Effector memory CD4-positive, alpha-beta T cell (primary cell): ENCODE measurements at places on chromosomes 7 and 10.

DNA sequence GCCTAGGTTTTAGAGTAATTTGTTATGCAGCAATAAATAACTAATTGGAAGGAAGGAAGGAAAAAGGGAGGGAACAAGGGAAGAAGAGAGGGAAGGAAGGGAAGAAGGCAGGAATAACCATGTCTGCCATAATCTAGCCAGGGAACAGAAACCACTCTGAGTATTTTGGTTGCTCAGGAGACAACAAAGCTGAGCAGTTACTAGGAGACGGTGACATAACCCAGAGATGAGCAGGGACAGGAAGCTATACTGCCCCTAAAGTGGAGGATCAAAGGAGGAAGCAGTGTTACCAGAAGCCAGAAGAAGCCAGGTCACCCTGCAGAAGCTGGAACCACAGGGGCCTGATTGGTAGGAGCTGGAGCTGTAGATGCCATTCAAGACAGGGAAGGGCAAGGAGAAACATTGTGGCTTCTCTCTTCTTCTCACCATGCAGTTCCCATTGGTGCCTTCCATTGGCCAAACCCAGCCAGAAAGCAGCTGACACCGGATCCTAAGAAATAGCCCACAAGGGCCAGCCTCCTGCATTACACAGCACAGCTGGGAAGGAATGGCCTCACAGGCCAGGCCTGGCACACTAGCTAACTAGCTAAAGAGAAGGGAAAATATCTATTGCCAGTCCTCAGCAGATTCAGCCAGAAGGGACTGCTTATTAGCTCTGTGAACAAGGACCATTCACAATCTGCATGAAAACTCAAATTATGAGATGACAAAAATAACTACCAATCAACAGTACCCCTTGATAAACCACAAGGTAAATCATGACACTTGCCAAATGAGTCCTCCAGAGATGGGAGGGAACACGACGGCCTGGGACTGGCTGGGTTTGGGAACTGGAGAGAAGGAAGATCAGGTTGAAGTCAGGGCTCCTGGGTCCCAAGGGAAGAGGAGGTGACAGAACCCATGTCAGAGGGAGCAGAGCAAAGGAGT is 184.5 kb upstream of the NFE2L3 start:
- H3K4me1 ChIP-seq: peaks cover 4% of the 10 kb centered on the region
- H3K27ac ChIP-seq: no peak overlapping the region
- no peaks in the 10 kb centered on the region for H3K36me3 ChIP-seq
- no peaks in the 10 kb centered on the region for H3K27me3 ChIP-seq
- DNase-seq: no peak
- no peak overlapping the region for H3K4me3 ChIP-seq

- H3K4me1 ChIP-seq: no peaks in the 10 kb centered on the region
- no peaks in the 10 kb centered on the region for H3K36me3 ChIP-seq
- H3K27ac ChIP-seq: no peak overlapping the region
- H3K27me3 ChIP-seq: no peaks in the 10 kb centered on the region
- no peak overlapping the region for H3K4me3 ChIP-seq
- DNase-seq: no peak
These were observed 43.3 kb upstream of the TMEM248 start for GRCh38 chr7:66877577-66878300.

DNA sequence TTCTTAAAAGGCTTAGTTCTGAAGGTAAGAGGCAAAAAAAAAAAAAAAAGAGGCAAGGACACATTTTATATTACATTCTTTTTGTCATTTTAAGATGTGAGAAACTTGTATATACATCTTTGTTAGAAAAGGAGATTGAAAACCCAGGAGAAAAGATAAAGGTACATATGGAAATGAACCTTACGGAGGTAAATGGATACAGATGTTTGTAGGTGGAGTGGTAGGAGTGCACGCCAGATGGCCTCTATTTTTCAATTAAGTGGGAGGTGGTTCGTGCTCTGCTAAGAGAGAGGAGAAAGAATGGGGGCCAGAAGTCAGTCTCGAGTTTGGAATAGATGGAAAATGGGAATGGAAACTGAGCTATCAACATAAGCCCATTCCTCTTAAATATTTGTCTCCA is 622.5 kb upstream of the GHITM start:
- H3K36me3 ChIP-seq: no peaks in the 10 kb centered on the region
- H3K27me3 ChIP-seq: no peaks in the 10 kb centered on the region
- H3K27ac ChIP-seq: no peak overlapping the region
- no peak overlapping the region for H3K4me3 ChIP-seq
- no peaks in the 10 kb centered on the region for H3K4me1 ChIP-seq
- DNase-seq: no peak

- H3K36me3 ChIP-seq: no peaks in the 10 kb centered on the region
- H3K4me1 ChIP-seq: no peaks in the 10 kb centered on the region
- no peak for DNase-seq
- no peak overlapping the region for H3K27ac ChIP-seq
- H3K27me3 ChIP-seq: no peaks in the 10 kb centered on the region
- H3K4me3 ChIP-seq: no peak overlapping the region
These were observed 6.0 kb upstream of the ZRANB1 start for GRCh38 chr10:124935946-124936345.

DNA sequence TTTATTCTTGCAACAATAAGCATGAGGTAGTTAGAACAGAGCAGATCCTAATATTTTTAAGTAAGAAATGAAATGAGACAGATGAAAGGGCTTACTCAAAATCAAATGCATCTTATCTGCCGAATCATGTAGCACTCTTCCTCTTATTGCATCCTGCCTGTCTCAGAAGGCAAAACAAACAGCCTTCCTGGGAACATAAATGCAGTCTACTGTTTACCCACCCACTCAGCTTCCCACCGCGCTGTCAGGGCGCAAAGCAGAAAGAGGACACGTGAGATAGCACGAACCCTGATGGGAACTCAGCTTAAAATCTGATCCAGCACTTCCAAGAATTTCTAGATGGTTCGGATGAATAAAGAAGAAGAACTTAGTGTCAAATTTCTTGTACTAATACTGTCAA is 114.4 kb upstream of the CDK1 start:
- peaks cover 8% of the 10 kb centered on the region for H3K4me1 ChIP-seq
- no peak overlapping the region for H3K27ac ChIP-seq
- H3K27me3 ChIP-seq: no peaks in the 10 kb centered on the region
- no peak overlapping the region for H3K4me3 ChIP-seq
- no peak for DNase-seq

- no peaks in the 10 kb centered on the region for H3K27me3 ChIP-seq
- H3K27ac ChIP-seq: peak overlapping the region; percentile 73
These were observed 737 bp downstream of the ZMIZ1 start for GRCh38 chr10:79069325-79070080.

DNA sequence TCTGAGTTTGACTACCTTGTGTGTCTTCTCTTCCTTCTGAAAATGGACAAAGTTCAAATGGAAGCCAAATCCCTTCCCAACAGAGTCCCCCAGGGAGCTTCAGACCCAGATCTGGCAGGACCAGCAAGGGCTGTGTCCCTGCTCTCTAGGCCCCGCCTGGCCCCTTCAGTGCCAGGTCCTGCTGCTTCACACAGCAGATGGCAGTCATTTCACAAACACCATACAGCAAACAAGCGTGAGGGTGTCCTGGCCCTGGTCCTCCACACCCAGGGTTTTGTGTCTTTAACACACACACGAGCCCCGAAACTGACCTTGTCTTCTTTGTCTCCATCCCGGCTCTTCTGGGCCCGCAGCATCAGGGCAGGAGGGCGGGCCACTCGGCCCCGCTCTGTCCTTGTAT is 145.0 kb downstream of the TCERG1L start:
- no peak overlapping the region for H3K27ac ChIP-seq
- DNase-seq: no peak
- no peaks in the 10 kb centered on the region for H3K27me3 ChIP-seq
- H3K4me1 ChIP-seq: no peaks in the 10 kb centered on the region
- H3K4me3 ChIP-seq: no peak overlapping the region
- H3K36me3 ChIP-seq: no peaks in the 10 kb centered on the region

- no peak overlapping the region for H3K4me3 ChIP-seq
- no peak for DNase-seq
- H3K27ac ChIP-seq: no peak overlapping the region
- H3K36me3 ChIP-seq: peaks cover under 1% of the 10 kb centered on the region
These were observed 137.0 kb downstream of the GRK5 start for GRCh38 chr10:119344381-119344780.

GRCh38 chr7:98396768-98397167 is 4.1 kb downstream of the BAIAP2L1 start:
- H3K36me3 ChIP-seq: no peaks in the 10 kb centered on the region
- peaks cover 6% of the 10 kb centered on the region for H3K4me1 ChIP-seq
- no peak for DNase-seq
- no peak overlapping the region for H3K27ac ChIP-seq
- no peaks in the 10 kb centered on the region for H3K27me3 ChIP-seq
- no peak overlapping the region for H3K4me3 ChIP-seq

GRCh38 chr10:64010711-64011110 is 489.5 kb downstream of the REEP3 start:
- DNase-seq: no peak
- no peaks in the 10 kb centered on the region for H3K27me3 ChIP-seq
- H3K4me3 ChIP-seq: no peak overlapping the region
- no peak overlapping the region for H3K27ac ChIP-seq

- no peaks in the 10 kb centered on the region for H3K27me3 ChIP-seq
- H3K27ac ChIP-seq: no peak overlapping the region
These were observed 27.9 kb downstream of the BAIAP2L1 start for GRCh38 chr7:98372993-98373392.

- no peak overlapping the region for H3K27ac ChIP-seq
- H3K4me3 ChIP-seq: no peak overlapping the region
- H3K36me3 ChIP-seq: no peaks in the 10 kb centered on the region
- peaks cover 23% of the 10 kb centered on the region for H3K4me1 ChIP-seq
- DNase-seq: no peak
These were observed 49.0 kb upstream of the GRID1 start for GRCh38 chr10:86415583-86415982.

DNA sequence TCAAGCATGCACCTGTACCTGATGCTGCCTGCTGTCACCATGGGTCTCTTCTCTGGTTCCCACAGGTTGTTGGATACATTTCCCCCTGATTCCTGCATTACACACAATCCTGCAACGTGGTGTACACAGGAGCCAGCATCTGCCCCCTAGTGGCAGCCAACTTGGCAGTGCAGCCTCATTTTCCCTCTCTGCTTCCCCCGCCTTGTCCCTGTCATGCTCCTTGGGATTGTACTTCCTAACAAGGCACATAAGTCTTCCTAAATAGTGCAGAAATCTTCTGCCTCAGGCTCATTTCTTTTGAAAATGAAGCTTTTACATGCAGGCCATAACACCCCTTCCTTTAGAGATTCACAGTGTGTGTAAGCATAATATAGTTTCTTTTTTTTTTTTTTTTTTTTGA is 387.5 kb downstream of the CCSER2 start:
- H3K27me3 ChIP-seq: no peaks in the 10 kb centered on the region
- no peaks in the 10 kb centered on the region for H3K4me1 ChIP-seq
- no peaks in the 10 kb centered on the region for H3K36me3 ChIP-seq
- H3K27ac ChIP-seq: no peak overlapping the region
- no peak overlapping the region for H3K4me3 ChIP-seq

DNA sequence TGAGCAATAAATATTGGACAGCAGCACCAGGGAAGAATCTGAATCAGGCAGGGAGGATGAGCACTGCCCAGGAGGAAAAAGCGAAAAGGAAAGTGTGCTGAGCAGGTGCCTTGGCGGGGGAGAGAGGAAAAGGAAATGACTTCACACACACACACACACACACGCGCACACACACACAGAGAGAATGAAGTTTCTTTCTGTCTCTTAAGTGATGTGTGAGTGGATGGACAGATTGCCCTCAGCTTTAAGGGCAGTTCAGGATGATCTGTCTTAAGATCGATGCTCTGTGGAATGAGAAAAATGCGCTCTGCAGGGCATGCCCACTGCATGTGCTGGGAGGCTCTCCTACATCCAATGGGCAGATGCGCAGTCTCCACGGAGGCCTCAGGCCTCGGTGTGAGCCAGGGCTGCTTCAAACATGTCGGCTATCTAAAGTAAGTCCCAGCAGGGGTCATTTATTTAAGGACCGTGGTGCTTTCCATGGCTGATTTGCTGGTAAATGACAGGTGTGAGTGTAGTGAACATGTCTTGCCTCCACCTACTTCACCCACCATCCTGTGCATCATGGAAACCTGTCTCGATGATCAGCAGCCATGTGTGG is 2.5 kb upstream of the ACBD5 start:
- peak overlapping the region; percentile 77 for H3K4me3 ChIP-seq
- peak; percentile 49 for DNase-seq
- no peaks in the 10 kb centered on the region for H3K27me3 ChIP-seq
- peak overlapping the region; percentile 96 for H3K27ac ChIP-seq

DNA sequence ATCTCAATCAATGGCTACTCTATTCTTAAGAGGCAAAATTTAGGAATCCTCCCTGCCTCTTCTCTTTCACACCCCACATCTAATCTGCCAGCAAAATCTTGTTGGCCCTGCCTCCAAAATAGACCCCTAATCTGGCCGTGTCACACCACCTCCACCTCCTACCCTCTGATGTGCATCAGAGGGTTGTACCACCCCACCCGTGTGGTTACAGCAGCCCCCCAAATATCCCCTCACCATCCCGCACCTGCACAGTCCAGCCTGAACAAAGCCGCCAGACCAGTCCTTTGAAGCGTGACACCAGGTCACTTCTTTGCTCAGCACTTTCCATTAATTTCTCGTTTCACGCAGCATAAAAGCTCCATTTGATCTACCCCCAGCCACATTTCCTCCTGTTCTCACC is 776 bp upstream of the XPNPEP1 start:
- H3K4me3 ChIP-seq: peak overlapping the region; percentile 86
- no peaks in the 10 kb centered on the region for H3K27me3 ChIP-seq
- peaks cover 18% of the 10 kb centered on the region for H3K4me1 ChIP-seq
- no peaks in the 10 kb centered on the region for H3K36me3 ChIP-seq
- no peak for DNase-seq
- no peak overlapping the region for H3K27ac ChIP-seq

DNA sequence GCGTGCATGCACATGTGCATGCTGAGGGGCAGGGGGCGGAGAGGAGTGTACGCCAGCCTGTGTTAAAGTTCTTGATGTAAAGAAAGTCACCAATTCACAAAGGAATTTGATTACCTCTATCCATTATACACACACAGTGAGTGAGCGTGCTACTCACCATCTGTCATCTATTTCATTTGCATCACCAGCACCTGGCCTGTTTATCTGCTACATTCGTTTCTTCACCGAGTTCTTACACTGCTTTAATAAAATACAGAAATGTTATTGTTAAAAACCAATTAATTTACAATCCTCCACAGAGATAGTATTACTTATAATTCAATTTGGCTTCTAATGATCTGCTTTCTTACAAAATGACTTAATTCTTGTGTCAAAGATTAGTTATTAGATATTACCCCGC is 32.6 kb downstream of the NEUROD6 start:
- H3K27ac ChIP-seq: no peak overlapping the region
- no peaks in the 10 kb centered on the region for H3K4me1 ChIP-seq
- no peaks in the 10 kb centered on the region for H3K27me3 ChIP-seq
- H3K36me3 ChIP-seq: no peaks in the 10 kb centered on the region

DNA sequence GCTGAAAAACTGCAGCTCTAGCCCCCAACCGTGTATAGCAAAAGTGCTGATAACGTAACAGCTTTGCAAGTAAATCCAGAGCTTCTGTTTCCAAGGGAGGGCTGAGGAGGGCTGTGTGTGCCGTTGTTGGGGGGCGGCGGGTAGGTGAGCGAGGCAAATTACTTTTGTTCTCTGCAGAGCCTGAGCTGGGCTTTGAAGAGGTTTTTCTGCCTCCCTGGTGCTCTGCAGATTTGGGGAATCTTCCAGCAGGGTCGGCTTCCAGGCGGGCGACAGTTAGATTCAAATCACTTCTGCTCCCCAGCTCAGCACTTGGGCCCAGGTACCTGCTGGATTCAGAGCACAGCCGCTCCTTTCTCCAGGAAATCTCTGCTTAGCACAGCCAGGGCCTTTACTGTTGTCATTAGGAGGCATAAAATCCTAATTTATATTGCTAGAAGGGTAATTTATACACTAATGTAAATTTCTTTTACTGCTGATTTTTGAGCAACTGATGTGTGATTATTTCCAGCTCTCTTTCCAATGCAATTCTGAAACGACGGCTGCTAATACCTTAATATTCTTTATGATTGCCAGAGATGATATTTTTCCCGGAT is 442.4 kb downstream of the TYW1 start:
- no peak overlapping the region for H3K4me3 ChIP-seq
- H3K36me3 ChIP-seq: no peaks in the 10 kb centered on the region
- H3K27me3 ChIP-seq: no peaks in the 10 kb centered on the region
- H3K27ac ChIP-seq: no peak overlapping the region
